ENCODE measurements at places on chromosomes 3 and 15. TPM values are rescaled to one million over a fixed set of nuclear protein-coding genes. Genes with fewer than 3 reads are reported as not detected.

- DNase-seq = no peak
These were observed 397.0 kb upstream of the WNT5A start for GRCh38 chr3:55884066-55884465.

- DNase-seq = no peak
These were observed 7.3 kb downstream of the TADA3 start for GRCh38 chr3:9784965-9785364.

- no peak for DNase-seq
These were observed 194.9 kb downstream of the ARRDC4 start for GRCh38 chr15:98155356-98155755.

SELENOS gene
- total RNA-seq = 66.0 TPM

NMB gene
- 11.8 TPM for total RNA-seq
